ENCODE measurements at places on chromosomes 6 and 20.

DNA sequence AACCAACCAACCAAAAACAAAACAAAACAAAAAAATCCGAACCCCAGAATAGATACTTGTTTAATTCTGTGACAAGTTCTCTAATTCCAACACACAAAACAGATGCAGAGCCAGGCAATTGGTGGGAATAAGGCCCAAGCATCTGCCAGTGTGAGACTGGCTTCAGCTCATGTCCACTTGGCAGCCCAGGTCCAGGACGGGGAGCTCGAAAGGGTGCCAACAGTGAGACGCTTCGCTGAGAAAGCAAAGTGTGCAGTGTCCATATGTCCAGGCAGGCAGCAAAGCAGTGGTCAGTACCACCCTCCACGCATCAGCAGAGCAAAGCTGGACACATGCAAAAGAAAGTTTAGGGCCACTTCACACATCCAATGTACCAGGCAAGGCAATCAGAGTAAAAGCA is 102.9 kb downstream of the RALGAPA2 start:
- no peak for DNase-seq

DNA sequence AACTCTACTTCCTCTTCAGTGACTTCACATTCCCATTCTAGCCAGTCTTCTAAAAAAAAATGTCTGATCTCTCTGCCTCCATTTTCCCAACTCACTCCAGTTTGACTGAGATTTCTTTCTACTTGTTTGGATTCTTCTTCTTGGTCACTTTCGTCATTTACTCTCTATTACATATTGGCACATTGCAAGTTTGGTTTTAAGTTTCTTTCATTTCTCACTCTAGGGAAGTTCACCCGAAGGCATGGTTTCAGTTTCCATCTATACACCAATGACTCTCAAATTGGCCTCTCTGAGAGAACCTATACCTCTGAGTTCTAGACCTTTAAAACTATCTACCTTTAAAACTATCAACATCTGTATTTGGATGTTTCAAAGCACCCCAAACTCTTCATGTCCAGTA is 51.3 kb downstream of the CD109 start:
- DNase-seq: no peak

DNA sequence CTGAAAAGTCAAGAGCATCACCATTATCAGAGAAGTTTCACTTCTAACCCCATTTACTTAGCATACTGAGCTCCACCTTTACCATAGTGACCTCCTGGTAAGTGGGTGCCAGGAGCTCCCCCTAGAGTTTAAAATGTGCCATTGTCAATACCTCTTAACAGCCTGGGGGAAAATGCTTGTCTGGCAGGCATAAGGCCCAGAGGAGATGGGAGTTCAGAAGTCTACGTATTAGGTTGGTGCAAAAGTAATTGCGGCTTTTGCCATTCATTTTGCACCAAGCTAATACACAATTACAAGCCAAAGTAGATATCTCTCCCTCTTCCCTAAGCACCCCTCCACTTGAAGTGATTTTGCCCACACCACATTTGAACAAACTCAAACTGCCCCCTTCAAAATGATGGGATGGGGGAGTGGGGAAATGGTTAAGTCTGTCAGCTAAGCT is 919.0 kb downstream of the KIF16B start:
- peak; percentile 46 for DNase-seq

DNA sequence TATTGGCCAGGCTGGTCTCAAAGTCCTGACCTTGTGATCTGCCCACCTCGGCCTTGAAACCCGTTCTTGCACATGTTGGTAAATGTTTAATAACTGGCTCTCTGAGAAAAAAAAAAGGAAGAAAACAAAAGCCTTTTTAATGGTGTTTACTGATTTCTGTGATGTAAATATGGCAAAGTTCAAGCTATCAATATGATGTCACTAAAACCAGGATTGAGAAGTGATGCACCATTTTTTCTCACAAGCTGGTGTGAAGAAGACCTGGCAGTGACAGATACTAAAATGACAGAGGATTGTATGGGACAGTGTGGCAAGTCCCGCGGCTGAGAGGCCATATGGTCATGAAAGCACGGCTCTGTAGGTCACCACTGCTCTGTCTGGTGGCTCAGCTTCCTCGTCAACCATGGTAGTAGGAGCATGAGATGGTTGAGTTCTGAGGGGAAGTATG is 196.3 kb upstream of the SUPT3H start:
- no peak for DNase-seq

DNA sequence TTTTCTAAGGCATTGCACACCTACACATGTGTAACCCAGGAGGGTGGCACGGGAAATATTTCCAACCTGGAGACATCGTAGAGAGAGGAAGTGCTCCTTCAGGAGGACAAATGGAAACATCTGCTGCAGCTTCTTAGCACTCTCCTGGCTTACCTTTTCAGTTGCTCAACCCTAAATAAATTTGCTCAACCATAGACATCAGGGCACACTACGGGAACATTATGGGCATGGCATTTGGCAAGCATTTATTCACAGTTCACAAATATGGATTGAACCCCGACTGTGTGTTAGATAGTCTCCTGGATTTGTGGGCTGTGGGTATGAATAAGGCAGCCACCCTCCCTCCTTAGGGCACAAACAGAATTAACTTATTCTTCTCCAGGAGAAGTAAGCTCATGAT is 118.7 kb downstream of the SOX4 start:
- DNase-seq: no peak

GRCh38 chr6:42313038-42313437 is 95.4 kb upstream of the MRPS10 start:
- no peak for DNase-seq

DNA sequence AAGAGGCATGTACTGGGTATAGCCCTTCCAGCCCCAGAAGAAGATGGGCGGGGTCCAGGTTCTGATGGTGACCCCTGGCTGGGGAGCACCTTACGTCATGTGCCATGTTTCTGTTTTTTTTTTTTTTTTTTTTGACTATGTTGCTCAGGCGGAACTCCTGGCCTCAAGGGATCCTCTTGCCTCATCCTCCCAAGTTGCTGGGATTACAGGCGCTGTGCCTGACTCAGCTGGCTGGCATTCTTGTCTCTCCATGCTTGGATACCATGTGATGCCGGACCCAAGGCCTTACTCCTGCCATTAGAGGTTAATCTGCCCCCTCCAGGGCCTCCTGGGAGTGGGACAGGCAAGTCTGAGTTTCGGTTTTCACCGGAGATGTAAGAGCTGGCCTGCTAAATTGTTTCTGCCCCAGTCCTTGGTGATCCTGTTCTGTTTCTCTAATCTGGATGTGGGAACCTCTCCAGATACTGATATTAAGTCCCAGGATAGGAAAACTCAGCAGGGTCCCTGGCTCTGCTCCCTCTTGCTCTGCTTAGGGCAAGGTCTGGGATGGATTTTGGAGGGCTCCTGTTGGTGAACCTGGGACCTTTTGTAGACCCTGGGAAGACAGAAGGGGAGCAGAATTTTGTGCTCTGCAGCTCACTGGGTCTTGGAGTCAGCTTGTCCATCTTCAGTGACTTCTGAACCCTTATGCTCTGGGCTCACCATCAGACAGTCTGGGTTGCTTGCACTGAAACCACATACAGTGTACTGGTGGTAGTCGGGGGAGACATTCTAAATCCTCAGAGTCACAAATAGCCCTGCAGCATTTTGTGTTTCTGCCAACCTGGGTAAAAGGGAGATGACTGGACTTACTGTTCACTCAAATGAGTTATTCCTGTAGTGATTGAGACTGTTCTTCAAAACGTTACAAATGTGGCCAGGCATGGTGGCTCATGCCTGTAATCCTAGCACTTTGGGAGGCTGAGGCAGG is 45.1 kb downstream of the PTK7 start:
- no peak for DNase-seq

GRCh38 chr6:164856138-164856537 is 453.3 kb downstream of the C6orf118 start:
- DNase-seq: no peak

DNA sequence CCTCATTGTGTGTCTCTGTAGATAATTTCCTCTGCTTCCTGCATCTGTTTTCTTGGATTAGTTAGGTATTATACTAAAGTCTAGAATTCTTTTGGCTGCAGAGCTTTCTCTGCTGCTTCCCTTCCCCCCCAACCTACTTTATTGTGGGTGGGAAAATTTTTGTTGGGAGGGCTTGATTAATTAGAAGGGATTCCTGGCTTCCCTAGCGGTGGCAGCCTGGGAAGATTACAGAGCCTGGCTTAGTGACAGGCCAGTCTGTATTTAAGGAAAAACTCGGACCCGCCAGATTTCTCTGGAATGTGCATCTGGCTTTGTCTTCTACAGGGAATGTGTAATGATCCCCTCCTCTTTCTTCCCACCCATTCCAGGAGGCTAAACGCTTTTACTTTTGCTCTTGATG is 31.2 kb downstream of the SLX4IP start:
- no peak for DNase-seq

- DNase-seq: no peak
Measured at GRCh38 chr20:51265361-51265760, 242.5 kb upstream of the KCNG1 start.

DNA sequence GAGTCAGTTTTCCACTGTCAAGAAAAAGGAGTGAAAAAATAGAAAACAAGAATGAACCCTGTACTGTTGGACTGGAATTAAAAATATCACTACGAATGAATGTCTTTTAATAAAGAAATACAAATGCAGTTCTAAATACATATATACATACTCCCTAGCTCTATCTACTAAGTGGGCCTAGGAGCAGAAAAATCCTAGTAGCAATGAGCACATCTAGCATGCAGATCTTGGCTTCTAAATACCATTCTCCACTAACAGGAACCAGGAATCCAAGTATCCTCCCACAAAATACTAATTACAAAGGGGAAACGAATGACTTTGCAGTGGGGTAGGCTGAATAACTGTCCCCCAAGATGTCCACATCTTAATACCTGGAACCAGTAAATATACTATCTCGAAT is 25.4 kb downstream of the SEC63 start:
- no peak for DNase-seq

- DNase-seq: peak; percentile 5
Measured at GRCh38 chr6:143700684-143701348, 23.1 kb downstream of the PHACTR2 start.

DNA sequence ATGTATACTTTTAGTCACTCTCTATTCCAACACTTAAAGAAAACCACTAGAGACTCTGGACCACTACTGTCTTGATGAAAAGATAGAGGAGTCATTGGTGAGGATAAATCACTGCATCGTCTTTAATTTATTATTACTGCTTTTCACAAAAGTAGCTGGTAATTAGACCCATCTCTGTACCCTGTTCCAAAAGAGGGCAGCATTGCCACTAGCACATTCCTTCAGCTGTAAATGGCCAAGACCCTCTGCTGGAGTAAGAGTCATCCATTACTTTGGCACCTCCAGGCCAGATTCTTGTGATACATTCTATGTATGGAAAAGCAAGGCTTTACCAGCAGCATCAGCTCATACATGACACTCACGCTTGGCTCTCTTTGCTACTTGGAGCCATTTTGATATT is 49.5 kb upstream of the PREP start:
- no peak for DNase-seq

All from NCI-H345 (cell line).